ENCODE measurements at places on chromosomes 7 and 10.
A peak's percentile ranks its signal among the peaks of the same experiment; 100 is the strongest.

GRCh38 chr7:114830952-114831351, 90.9 kb upstream of the MDFIC start:
- no peak for DNase-seq

DNA sequence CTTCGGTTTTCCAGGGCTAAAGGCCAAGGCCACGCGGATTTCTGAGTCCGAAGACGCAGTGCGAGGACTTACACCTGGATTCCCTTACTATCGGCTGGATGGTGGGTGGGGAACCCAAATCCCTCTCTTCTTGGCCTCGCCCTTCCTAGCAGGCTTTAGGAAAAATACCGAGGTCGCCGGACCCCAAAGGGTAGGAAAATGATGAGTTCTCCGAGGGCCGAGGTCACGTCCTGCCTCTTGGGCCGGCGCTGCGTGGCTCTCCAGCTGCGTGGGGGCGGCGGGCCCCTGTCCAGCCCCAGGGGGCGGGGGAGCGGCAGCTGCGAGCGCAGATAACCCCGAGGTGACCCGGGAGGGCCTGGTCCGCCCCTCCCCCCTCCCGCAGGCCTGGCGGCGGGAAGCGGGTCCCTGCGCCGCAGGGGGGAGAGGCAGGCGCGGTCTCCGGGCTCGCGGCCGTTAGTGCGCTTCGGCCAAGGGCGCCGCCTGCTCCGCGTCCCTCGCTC, 805 bp upstream of the HMX3 start:
- DNase-seq: no peak

DNA sequence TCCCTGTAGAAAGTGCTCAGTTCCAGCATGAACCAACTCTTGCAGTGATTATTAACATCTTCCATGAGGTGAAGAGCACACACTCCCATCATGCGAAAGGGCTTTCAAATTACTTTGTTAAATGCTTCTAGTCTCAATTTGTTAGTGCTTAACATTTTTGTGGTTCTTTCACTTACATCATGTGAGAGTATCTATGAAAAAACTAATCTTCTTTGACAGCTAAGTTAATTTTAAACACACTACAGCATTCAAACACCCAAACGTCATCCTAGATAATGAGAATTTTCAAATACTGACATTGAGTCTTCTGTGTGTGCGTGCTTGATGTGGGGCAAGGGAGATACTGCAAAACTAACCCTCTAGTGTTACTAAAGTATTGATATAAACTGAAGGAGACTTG, 84.8 kb downstream of the ETV1 start:
- DNase-seq: no peak

DNA sequence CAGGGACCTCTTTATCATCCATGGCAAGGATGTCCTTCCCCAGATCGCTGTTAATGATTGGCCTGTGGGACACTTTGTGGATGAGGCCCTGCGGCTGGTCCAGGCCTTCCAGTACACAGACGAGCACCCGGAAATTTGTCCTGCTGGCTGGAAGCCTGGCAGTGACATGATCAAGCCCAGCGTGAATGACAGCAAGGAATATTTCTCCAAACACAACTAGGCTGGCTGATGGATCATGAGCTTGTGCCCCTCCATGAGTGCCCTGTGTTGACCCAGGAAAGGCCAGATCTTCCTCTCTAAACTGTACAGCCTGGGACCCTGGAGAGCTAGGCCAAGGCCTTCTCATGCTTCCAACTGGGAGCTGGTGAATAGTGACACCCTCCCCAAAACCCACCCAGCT, 124.1 kb downstream of the CUL2 start:
- no peak for DNase-seq

DNA sequence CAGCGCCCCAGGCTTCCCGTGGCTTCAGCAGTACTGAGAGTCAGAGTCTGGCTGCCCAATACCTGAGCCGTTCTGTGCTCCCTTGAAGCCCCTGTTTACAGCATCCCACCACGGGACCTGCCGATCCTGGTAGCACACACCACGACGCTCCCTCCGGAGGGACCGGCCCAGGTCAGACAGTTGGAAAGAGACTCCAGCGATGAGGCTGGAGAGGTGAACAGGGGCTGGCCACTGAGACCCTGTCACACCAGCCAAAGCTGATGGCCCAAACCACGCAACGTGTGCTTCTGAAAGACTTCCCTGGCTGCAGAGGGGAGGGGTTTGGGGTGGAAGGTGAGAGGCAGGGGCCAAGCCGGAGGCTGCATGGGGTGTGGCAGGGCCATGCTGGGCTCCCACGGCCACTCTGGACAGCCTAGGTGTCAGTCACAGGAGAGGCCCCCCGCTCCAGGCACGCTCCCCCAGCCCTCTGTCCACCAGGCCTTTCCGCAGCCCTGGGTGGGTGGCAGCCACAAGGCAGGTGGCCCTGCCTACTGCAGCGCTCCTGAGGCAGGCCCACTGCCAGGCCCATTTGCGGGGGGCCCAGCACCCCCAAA, 140.2 kb upstream of the CHST15 start:
- DNase-seq: no peak

GRCh38 chr10:86958901-86959736, 720 bp downstream of the SNCG start:
- DNase-seq: no peak

DNA sequence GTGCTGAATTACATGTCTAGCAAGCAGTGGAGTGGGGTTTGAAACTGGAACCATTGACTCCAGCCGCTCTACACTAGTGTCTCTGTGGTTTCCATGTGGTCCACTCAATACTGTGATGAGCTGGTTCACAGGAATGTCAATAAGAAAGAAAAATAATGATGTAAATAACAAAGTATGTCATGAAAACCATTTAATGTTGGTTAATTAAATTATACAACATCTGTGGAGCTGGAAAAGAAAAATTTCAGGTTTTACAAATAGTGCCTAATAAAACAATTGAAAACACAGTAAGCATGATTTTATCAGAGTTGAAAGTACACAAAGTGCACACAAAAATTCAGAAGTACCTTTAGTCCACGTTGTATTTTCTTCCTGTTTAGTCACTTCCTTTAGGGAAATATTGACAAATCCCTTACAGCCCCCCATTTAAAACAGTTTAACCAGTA, 28.7 kb upstream of the NAMPT start:
- DNase-seq: no peak

- no peak for DNase-seq
These were observed 67.1 kb downstream of the TMEM130 start for GRCh38 chr7:98802781-98803110.

- no peak for DNase-seq
These were observed 89.5 kb downstream of the THSD7A start for GRCh38 chr7:11742496-11742895.

DNA sequence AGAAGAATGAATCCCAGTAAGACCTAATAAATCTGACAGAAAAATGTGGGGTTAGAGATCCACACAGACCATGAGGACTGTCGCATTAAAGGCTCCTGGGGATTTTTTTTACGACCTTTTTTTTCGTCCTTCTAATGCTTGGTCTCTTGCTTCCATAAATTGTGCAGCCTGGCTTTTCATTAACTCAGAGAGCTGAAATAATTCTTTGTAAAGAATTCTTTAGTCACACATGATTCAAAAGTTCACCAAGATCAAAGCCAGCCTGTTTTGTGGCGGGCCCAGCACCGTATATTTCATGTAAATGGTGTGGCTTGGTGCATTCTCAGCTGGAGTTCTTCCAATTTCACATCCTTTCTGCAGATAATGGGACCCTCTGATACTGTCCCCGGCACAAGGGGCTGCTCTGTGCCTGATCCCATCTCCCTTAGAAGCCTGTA, 206.6 kb upstream of the BMPER start:
- DNase-seq: no peak

DNA sequence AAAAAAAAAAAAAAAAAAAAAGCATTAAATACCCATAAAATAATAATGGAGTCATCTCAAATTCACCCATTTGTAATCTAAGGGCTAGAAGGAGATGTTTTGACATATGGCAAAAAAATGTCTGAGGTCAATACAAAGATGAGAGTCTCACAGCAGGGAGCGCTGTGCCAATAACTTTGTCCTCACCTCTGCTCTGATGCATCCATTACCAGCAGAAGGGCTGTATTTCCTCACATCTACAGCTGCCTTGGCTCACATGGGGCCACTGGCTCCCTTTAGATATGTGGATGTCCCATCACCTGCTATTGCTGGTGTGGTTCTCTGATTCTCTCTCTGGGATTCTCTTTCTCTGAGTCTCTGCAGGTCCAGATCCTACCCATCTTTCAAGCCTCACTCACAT, 90.3 kb upstream of the FAM133B start:
- no peak for DNase-seq

DNA sequence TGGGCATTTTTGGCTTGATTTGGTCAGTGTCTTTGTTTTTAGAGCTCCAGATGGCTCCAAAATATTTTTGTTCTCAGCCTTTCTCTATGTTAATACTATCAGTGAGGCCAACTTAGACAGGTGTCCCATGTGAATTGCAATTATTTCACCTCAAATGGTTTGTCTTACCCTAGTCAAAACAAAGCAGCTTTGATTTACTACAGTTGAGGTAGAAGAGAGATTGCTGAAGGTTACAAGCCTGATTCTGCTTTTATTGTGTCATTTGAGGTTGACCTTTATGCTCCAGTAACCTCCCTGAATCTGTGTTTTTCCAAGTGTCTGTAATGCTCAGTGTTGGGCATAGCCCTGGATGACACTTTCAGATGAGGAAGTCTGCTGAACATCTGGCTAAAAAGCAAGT, 882.9 kb downstream of the NRG3 start:
- no peak for DNase-seq

DNA sequence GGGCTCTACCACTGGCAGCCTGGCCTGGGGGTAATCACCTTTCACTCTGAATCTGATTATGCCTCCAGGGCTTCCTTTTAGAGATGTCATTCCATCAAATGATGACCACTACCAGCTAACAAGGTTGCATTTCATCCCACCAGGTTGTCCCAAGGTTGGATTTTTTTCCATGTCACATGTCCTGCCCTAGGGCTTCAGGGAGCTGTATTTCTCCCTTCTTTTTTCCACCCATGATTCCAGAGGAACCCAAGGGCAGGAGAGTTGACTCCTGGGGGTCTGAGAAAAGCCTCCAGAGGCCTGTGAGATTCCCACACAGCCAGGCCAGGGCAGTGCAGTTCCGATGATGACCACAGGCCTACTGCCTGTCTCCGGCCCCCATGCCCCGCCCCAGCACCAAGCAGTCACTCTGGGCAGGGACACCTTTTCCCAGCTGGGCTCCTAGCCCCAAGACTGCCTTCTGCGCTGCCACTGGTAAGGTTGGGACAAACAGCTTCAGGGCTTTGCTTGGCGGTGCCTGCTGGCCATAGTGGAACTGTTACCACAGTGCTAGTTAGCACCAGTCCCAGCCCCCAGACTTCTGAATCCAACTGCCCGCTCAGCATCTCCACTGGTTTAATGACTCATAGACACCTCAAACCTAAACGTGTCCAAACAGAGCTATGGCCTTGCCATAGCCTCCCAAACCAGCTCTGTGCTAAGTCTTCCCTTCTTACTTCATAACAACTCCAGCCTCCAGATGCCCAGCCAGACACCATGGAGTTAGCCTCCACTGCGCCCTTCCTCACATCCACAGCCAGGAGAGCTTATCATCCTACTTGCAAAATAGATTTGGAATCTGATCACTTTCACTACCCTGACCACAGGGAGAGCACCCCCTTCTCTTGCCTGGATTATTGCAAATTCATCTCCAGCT, 133.7 kb downstream of the ARHGAP22 start:
- no peak for DNase-seq

GRCh38 chr7:146090023-146090645, 26.5 kb upstream of the CNTNAP2 start:
- DNase-seq: no peak

DNA sequence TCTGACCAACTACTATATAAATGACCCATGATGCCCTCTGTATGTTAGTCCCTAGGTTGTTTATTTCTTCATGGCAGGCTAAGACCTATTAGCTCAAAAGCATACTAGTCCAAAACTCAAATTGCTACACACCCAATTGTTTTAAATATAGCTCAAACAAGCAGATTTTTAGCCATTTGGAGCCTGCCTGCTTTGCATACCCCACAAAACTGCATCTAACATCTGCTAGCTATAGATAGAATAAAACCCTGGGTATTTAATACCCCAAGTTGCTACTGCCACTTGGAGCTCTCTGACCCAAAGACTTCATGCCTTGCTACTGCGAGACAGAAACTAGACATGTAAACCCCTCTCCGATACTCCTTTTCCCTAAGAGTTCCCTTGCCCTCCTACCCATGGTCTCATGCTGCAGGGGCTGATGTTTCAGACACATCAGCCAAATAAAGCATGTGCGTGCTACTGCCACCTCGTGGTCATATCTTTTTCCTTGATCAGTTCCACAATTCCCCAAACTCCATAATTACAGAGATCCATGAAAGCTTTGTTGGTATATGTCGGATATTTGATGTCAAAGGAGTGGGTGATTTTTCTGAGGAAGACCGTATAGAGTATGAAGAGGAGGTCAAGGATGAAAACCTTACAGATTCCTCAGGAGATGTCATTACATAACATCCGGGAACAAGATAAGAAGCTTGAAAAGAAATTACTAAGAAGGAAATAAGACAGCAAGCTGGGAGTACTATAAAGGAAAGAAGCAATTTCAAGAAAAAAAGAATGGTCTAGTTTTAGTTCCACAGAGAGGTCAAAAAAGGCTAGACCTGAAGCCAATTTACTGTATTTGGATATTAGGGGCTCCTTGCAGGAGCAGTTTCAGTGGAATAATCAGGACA, 386.6 kb downstream of the SH2D4B start:
- DNase-seq: peak; percentile 9

GRCh38 chr10:60423920-60424319, 34.2 kb upstream of the ANK3 start:
- no peak for DNase-seq

DNA sequence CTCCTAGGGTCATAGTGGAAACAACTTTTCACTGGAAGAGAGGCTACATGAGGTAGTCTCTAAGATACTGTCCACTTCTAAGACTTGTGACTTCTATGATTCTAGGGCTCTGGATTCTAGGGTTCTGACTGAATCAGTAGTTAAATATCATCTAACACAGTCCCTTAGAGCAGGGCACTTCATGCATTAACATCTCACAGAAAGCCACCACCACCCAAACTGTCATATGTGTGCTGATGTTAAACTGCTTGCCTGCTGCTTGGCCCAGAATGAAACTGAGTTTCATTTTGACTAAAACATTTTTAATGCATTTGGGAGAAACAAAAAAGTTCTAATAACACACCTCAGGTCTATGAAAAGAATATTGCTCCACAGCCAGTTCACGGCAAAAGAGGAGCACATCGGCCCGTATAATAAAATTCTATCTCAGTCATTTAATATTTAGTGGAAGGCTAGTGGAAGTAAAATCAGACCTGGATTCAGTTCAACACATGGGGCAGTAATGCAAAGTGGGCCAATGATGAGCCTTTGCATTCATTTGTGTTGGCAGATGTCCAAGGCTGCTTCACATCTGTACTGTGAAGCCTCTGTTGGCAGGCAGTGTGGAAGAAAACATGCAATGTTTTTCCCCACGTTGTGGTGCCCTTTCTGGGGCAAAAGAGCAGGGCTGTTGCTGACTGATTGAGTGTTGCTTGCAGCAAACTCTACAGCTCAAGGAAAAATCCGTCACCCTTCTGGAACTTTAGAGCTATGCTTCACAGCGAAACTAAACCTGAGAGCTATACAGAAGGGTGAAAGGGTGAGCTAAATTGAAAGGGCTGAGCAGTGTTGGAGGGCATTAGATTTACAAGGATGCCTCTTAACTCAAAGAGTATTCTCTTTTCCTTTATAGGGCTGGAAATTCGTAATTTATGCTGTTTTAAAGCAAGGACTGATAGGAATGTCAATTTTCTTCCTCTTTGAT, 33.5 kb upstream of the AUTS2 start:
- DNase-seq: no peak
